Cortex of kidney (tissue), 1 donor: ENCODE measurements at places on chromosomes 2 and 18.

DNA sequence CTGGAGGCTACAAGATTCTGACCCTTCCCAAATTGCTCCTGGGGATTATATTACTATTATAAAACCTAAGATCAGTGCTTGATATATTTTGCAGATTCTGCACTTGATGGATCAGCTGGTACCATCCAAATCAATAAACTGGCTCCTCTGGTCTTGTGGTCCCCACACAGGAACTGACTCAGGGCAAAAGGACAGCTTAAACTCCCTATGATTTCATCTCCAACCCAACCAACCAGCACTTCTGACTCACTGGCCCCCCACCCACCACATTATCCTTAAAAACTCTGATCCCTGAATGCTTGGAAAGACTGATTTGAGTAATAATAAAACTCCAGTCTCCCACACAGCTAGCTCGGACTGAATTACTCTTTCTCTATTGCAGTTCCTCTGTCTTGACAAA, 82.1 kb downstream of the TMEM163 start:
- no peak for DNase-seq

- no peak for DNase-seq
Measured at GRCh38 chr18:35934891-35935290, 37.6 kb upstream of the RMP24 start.

DNA sequence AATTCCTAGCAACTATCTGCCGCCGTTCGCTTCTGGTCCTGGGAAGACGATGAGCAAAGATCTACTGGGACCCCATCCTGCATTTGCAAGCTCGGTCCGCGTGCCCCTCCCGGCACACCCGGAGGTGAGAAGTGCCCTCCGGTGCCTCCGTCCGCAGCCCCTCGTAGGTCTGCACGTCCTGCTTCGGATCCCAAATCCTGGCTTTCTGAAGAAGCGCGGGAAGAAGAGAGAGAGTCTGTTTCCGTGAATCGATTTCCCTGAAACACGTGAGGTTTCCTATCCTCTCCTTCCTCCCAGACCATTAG, 5.0 kb upstream of the OSR1 start:
- no peak for DNase-seq

DNA sequence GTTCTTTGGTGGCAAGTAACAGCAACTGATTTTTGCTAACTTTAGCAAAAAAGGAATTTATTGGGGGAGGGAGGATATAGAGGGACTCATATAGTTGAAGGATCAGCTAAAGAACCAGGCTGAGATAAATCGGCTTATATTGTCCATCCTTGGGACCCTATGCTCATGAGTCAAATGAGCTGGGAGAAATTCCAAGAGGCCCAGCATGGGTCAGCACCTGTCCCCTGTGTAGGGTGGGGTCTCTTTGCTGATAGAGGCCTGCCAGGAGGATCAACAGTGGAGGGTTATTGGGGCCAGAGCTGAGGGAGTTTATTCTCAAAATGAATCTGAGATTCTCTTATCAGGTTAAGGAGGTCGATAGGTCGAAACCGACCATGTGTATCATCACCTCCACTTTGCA, 97.2 kb downstream of the VAPA start:
- no peak for DNase-seq

- no peak for DNase-seq
Measured at GRCh38 chr18:65436430-65436829, 314.4 kb upstream of the CDH7 start.

DNA sequence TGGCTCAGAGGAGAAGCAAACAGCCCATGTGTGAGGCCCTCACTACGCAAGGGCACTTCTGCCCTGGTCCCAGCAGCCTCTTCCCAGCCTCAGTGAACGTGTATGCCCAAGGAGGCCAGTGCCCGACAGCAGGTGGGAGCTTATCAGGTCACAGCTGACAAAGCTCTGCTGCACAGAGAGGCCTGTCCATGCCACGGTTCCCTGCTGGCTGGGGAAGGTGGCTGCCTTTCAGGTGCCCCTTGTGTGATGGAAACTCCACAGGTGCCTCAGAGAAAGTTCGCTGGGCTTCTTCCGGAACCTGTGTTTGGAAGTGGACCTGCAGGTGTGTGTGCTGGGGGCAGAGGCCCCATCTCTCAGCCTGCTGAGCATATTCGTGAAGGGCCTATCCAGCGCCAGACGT, 47.3 kb downstream of the EDAR start:
- DNase-seq: no peak

DNA sequence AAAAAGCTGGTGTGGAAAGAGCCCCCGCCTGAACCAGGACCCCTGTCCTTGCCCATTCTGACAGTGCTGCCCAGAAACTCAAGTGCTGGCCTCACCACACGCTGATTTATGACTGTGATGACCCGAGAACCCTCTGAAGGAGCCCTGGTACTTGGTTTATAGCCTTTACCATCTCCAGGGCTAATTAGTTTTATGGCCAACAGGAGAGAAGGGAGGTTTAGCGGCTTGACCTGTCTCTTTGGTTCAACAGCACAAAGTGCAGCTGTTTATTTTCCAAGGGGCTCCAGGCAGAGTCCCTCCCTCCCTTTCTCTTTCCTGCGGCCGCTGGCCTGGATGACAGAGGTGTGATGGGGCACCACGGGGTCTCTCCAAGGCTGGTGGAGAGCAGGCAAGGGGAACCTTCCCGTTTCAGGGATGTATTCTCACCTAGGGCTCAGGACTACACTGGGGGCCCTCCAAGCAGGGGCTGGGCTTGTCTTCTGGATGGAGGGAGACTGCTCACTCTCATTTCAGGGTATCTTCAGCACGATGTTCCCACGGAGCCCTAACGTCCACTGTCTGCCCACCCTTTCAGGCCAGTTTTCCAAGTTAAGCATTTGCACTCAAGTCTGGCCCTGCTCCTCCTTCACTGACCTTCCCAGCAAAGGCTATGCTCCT, 174.2 kb upstream of the GLI2 start:
- no peak for DNase-seq

DNA sequence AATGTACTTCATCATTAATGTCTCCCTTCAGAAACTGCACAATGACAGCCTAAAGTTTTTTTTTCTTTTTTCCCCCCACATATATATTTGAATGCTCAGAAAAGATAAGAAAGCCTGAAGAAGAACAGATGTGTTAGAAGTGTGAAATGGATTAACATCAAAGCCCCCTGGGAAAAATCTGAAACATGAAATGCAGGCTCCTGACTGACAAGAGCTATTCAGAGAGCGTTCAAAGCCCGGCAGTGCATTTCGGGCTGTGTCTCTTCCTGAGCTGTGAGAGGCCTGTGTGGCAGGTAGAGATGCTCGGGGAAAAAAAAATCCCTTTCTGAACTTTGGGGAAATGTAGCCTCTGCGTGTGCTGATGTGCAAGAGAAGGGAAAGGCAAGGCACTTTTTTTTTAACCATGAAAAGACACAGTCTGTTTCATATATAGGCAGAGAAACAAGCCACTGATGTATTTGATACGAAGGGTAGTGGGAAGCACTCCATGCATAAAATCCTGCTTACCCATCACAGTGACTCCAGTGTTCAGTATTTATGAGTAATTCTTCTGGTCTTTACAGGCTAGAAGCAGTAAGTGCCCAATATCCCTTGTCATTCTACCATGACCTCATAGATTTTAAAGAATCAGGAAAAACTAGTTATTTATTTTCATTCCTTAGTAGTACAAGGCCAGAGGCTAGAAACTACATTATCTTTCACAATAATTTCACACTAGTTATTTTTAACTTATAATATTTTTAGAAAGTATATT, 1574.2 kb upstream of the PIK3C3 start:
- no peak for DNase-seq

GRCh38 chr2:202700075-202700901, 65.5 kb downstream of the FAM117B start:
- DNase-seq: no peak

- no peak for DNase-seq
Measured at GRCh38 chr18:48061781-48062570, 131.5 kb upstream of the SMAD2 start.

- DNase-seq: no peak
Measured at GRCh38 chr18:21684731-21685130, 19.8 kb downstream of the ABHD3 start.

DNA sequence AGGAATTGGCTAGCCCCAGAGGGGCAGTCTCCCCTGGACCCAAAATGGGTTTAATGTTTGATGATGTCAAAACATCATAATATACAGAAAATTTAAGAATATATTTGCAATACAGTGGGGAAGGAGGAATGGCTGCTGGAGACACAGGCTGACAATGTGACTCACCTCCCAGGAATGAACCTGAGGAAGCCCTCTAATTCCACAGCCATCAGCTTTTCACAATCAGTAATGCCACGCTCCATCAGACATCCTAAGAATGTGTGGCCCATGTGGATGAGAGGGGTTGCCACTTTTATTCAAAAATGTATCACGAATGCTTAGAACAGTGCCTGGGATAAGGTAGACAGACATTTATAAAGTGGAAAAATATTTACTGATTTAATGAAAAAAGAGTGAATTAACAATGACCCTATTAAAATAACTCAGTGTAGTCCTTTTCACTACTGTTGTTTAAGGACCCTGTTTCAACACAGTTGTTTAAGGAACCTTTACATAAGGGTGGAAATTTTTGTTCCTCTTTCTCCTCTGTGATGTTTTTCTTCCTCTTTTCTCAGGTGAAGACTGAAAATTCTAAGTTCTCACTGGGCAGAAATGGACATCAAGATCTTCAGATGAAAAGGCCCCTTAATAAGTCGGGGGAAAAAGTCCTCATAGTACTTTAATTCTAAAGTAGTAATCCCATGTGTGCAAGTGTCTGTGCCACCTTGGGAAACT, 17.5 kb upstream of the TMEM163 start:
- no peak for DNase-seq

GRCh38 chr2:607172-607571, 70.0 kb downstream of the TMEM18 start:
- no peak for DNase-seq

GRCh38 chr2:9803023-9803805, 40.1 kb upstream of the TAF1B start:
- no peak for DNase-seq

- DNase-seq: no peak
Measured at GRCh38 chr2:50895041-50895440, 136.9 kb downstream of the NRXN1 start.
